ENCODE measurements at places on chromosomes 6 and 20. TPM values are rescaled to one million over a fixed set of nuclear protein-coding genes. Genes with fewer than 3 reads are reported as not detected.

GRCh38 chr6:91013511-91013910, 426.6 kb upstream of the MAP3K7 start:
- DNase-seq, result no peak
- no peak overlapping the region for H3K4me3 ChIP-seq
- H3K4me1 ChIP-seq, result no peaks in the 10 kb centered on the region
- H3K27me3 ChIP-seq, result no peaks in the 10 kb centered on the region
- no peaks in the 10 kb centered on the region for H3K36me3 ChIP-seq

GRCh38 chr20:25389401-25389857, 1.2 kb downstream of the ABHD12 start:
- H3K4me3 ChIP-seq, result peak overlapping the region; percentile 88
- no peak for DNase-seq
- no peaks in the 10 kb centered on the region for H3K27me3 ChIP-seq
- H3K27ac ChIP-seq, result peak overlapping the region; percentile 86
- peaks cover 19% of the 10 kb centered on the region for H3K4me1 ChIP-seq

- H3K4me3 ChIP-seq, result no peak overlapping the region
- H3K4me1 ChIP-seq, result no peaks in the 10 kb centered on the region
- H3K36me3 ChIP-seq, result no peaks in the 10 kb centered on the region
- no peak overlapping the region for H3K27ac ChIP-seq
- DNase-seq, result no peak
- no peaks in the 10 kb centered on the region for H3K27me3 ChIP-seq
These were observed 65.7 kb downstream of the CTCFL start for GRCh38 chr20:57459278-57459677.

SLC17A3 gene
- total RNA-seq, result not detected

DNA sequence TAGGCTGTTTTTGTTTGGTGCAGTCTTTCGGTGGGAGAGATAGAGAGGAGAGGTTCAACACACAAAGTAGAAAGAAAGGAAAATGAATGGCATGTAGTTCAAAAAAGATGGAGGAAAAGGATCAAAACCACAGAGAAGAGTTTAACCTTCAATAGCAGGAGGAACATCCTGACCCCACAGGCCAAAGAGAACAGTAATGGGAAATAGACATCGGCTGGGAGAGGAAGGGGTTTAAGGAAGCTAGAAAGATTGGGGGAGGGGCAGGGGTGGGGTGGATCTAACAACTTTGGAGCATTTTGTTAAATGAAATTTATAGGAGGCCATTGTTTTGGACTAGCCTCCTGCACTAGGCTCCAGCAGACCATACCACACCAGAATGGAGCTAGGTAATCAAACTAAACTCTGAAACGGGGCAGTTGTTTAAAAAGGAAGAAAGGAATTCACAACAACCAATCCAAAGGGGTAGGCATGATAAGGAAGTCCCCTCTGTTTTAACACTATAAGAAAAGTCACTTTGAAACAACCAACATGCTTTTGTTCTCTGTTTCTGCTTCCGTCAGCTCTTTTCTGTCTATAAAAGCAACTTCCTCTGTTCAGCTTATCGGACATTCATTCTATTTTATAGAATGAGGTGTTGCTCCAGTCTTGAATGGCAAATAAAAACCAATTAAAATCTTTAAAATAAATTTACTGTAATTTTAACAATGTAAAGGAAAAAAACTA, 82.6 kb downstream of the EPB41L2 start:
- H3K27me3 ChIP-seq, result no peaks in the 10 kb centered on the region
- no peaks in the 10 kb centered on the region for H3K36me3 ChIP-seq
- no peak overlapping the region for H3K4me3 ChIP-seq
- H3K4me1 ChIP-seq, result peaks cover 48% of the 10 kb centered on the region
- peak overlapping the region; percentile 53 for H3K27ac ChIP-seq

SUMO4 gene
- 1.1 TPM for total RNA-seq

DNA sequence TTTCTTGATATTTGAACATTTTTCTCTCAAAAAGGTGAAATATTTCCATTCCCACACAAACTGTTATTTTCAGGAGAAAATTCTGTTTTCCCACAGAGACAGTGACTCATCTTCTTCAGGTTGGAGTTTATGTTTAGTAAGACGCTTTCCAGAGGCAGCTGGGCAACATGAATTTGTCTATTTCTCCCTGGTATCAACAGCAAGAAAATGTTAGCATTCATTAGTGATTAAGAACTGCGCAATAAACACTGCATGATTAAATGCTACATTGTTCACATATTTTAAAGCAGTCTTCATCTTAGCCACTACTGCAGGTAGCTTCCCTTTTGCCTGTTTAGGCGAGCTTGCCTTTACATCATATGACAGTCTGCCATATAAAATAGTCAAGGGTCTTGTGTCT, 295.7 kb downstream of the C6orf118 start:
- H3K27ac ChIP-seq, result no peak overlapping the region
- DNase-seq, result no peak
- H3K36me3 ChIP-seq, result no peaks in the 10 kb centered on the region

MCHR2 gene
- total RNA-seq, result not detected

DNA sequence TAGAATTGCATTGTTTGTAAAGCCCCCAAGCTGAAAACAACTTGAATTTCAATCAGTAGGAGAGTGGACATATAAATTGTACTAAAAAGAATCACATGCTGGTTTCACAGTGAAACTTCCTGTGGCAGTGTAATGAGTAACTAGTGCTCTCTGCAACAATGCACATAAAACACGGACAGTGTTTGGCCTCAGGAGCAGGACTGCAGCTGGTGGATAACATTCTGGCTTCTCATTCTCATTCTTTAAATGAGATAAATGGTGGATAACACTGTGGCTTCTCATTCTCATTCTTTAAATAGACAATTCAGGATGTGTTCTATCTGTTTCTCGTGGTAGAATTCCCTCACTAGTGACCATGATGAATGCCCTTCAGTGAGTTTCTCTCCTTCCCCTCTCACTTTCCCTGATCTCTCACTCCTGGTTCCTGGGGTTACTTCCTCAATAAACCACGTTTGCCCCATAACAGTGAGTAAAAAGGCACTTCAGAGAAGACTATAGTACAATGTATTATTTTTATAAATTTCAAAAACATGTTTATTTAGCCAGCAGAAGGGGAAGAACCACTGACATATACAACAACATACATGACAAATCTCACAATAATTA, 59.9 kb downstream of the SLC22A2 start:
- H3K36me3 ChIP-seq, result no peaks in the 10 kb centered on the region
- no peak for DNase-seq
- H3K27me3 ChIP-seq, result no peaks in the 10 kb centered on the region

- peak overlapping the region; percentile 25 for H3K27ac ChIP-seq
- 0 out of 2 replicates have a peak overlapping the region, but pooled peaks have one; percentile 15 for H3K4me3 ChIP-seq
- H3K4me1 ChIP-seq, result peaks cover 66% of the 10 kb centered on the region
- DNase-seq, result no peak
- H3K27me3 ChIP-seq, result no peaks in the 10 kb centered on the region
- H3K36me3 ChIP-seq, result no peaks in the 10 kb centered on the region
These were observed 5.1 kb downstream of the RREB1 start for GRCh38 chr6:7112741-7113313.

- H3K36me3 ChIP-seq, result no peaks in the 10 kb centered on the region
- H3K27ac ChIP-seq, result no peak overlapping the region
- no peaks in the 10 kb centered on the region for H3K27me3 ChIP-seq
- no peak overlapping the region for H3K4me3 ChIP-seq
These were observed 247.8 kb upstream of the ZFP64 start for GRCh38 chr20:52439375-52439774.

DNA sequence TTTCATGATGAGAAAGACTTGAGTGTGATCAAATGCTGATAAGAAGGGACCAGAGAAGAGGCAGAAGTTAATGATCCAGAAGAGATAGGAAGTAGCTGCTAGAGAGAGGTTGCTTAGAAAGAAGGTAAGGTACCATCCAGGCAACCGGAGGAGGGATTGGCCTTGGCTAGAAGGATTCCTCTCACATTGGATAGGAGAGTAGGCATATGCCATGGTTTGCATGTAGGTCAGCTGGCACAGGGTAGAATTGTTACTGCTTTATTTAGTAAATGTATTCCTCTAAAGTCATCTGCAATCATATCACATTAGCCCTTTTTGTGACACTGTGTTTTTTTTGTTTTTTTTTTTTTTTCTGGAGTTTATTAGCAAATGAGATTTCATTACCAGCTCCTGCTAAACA, 580.9 kb upstream of the FLRT3 start:
- H3K4me1 ChIP-seq, result no peaks in the 10 kb centered on the region
- no peak overlapping the region for H3K4me3 ChIP-seq
- DNase-seq, result no peak
- no peak overlapping the region for H3K27ac ChIP-seq
- no peaks in the 10 kb centered on the region for H3K36me3 ChIP-seq

GRCh38 chr6:45428727-45429126, 51.0 kb upstream of the SUPT3H start:
- peaks cover 10% of the 10 kb centered on the region for H3K4me1 ChIP-seq
- no peak for DNase-seq
- no peaks in the 10 kb centered on the region for H3K27me3 ChIP-seq

DNA sequence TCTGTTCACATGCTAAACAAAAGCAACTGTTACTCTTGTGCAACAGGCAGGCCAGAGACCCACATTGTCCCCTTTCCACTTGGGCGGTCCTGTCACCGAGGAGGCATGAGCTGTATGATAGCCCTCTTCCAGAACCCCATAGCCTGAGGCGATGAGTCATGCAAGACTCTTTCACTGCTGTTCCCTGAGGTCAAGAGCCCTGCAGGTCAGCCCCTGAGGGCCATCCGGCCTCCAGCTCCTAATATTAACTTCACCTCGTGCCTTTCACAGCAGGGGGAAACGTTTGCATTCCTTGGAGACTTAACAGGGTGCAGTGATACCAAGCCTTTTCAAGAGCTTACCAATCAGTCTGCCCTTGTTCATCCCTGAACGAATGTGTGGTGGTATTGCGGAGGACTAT, 253.3 kb upstream of the ECI2 start:
- no peaks in the 10 kb centered on the region for H3K36me3 ChIP-seq
- H3K27me3 ChIP-seq, result no peaks in the 10 kb centered on the region
- no peak overlapping the region for H3K4me3 ChIP-seq
- no peaks in the 10 kb centered on the region for H3K4me1 ChIP-seq
- H3K27ac ChIP-seq, result no peak overlapping the region

NDUFAF5 gene
- total RNA-seq, result 23.0 TPM

NMBR gene
- total RNA-seq, result not detected

LBP gene
- 0.15 TPM for total RNA-seq

DNA sequence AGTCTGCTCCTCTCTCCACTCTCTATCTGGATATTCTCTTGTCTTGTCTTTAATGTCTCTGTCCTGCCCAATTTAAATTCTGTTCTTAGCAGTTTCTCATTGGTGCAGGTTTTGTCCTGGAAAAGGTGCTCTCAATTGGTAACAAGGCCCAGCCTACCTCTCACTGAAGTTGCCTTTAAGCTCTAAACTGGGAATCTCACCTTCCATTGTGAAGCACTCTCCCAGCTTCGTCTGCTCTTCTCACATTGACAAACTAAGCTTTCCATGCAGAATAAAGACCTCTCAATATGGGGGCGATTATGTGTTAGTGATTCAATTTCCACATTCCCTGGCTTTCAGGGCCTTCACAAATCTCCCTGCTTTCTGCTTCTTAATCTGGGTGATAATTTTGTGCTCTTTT, 1712.2 kb downstream of the GRIK2 start:
- no peaks in the 10 kb centered on the region for H3K4me1 ChIP-seq
- H3K27ac ChIP-seq, result no peak overlapping the region
- no peak overlapping the region for H3K4me3 ChIP-seq
- no peak for DNase-seq
- no peaks in the 10 kb centered on the region for H3K27me3 ChIP-seq

DNA sequence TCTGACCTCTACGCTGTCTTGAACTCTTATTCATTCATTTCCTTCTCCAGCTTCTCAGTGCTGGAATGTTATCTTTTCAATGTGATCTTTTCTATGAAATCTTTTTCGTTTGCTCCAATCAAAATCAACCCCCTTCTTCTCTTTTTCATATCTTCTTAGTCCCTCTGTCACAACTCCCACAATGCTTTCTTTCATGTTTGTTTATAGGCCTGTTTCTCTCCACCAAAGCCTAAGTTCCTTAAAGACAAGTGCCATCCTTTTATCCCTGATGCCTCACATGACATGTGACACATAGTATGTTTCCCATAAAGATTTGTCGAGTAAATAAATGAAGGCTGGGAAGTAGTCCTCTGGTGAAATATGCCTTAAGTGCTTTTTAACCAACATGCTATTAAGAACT, 38.1 kb downstream of the CRYBG1 start:
- H3K4me1 ChIP-seq, result no peaks in the 10 kb centered on the region
- H3K4me3 ChIP-seq, result no peak overlapping the region
- H3K27me3 ChIP-seq, result peaks cover 14% of the 10 kb centered on the region
- H3K36me3 ChIP-seq, result no peaks in the 10 kb centered on the region
- DNase-seq, result no peak

DNA sequence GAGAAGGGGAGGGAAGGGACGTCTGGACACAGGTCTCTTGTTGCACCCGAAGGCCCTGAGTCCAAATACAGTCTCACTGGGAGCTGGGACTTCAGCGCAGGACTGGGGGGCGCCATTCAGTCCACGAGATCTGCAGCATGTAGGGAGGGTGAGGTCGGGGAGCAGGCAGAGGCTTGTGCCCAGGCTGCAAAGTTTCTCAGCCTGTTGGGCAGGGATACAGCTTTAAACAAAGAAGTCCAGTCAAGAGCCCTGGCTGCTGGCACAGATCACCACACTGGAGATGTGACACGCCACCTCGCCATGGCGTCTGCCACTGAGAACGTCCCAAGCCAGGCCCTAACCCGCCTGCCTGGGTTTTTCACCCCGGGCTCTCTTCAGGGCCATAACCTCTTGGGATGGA, 256.6 kb downstream of the DLL1 start:
- DNase-seq, result no peak
- H3K36me3 ChIP-seq, result no peaks in the 10 kb centered on the region
- H3K27ac ChIP-seq, result no peak overlapping the region
- no peak overlapping the region for H3K4me3 ChIP-seq
- H3K27me3 ChIP-seq, result no peaks in the 10 kb centered on the region

HECA gene
- 3.9 TPM for total RNA-seq

HAO1 gene
- total RNA-seq, result 0.13 TPM

ARFGEF3 gene
- total RNA-seq, result 1.5 TPM

CST5 gene
- total RNA-seq, result not detected

PAK5 gene
- not detected for total RNA-seq

HSF2 gene
- total RNA-seq, result 21.1 TPM

DNA sequence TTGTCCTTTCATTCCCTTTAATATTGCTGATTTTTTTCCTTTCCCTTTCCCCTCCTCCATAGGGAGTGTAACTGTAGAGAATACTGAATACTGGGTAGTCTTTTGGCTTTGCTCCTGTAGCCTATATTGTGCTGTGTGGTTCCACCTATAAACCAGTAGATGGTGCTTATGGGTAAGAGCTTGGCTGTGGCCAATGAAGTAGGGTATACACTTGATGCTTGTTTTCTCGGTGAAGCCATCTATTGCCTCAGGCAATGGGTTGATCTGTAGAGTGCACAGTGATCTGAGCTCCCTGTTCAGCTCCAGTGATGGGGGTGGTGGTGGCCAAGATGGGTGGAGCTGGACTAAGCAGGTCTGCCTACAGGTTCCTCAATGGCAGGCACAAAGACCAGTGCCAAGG, 203.3 kb upstream of the IMPG1 start:
- H3K27me3 ChIP-seq, result no peaks in the 10 kb centered on the region
- H3K4me3 ChIP-seq, result no peak overlapping the region
- H3K36me3 ChIP-seq, result no peaks in the 10 kb centered on the region
- DNase-seq, result no peak

Data from Panc1 (cell line).